ENCODE measurements at places on chromosomes 5 and 9.
A peak's percentile ranks its signal among the peaks of the same experiment; 100 is the strongest.

DNA sequence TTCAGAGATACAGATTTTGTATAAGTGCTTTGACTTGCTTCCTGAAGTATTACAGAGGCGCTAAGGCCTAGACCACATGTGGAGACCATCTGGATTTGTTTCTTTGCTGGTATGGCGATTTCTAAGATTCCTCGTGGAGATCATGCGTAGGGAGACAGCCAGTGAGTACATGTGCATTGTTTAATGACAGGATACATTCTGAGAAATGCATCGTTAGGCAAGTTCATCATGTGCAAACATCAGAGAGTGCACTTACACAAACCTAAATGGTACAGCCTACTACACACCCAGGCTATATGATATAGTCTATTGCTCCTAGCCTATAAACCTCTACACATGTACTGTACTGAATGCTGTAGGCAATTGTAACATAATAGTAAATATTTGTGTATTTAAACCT, 16.5 kb upstream of the CEP120 start:
- no peak for DNase-seq

DNA sequence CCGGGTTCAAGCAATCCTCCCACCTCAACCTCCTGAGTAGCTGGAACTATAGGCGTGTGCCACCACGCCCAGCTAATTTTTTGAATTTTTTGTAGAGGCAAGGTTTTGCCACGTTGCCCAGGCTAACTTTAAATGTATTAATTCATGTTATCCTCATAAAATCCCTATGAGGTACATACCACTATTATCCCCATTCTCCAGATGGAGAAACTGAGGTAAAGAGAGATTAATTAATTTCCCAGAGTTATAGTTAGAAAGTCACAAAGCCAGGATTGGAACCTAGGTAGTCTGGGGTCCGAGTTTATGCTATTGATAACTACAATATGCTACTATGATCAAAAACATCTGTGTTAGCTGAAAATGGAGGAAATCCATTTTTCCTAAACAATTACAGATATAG, 31.9 kb upstream of the GOLPH3 start:
- no peak for DNase-seq

GRCh38 chr5:98111686-98112085, 661.8 kb upstream of the RGMB start:
- DNase-seq: no peak

DNA sequence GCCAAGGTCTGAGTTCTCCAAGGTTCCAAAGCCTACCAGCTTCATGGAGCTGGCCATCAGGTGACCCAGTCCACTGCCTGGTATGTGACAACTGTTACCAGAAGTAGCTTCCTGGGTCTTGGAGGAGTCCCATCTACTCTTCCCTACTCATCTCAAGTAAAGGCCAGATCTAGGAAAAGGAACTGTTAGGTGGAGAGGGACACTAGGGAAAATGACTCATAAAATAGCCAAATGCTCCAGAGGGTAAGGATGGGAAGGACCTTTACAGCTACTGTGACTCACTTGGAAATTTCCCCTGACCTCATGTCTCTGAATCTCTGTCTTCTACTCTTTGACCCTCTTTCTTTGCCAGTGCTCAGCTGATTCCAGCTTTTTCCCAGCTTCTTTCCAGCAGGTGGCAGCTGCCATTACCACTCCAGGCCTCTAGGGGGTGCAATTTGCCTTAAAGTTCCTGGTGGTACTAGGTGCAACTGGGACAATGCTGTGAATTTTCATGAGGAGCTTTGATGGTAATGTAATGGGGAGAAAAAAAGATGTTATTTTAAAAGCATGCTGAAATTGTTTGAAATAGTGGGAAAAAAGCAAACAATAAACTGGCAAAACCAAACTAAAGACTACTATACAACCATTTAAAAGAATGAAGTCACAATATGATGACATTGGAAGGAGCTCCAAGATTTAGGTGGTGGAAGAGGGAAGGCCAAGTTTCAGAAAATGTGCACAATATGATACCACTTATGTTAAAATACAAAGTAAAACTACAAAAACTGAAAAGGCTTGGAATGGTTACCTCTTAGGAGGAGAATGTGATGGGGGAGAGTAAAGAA, 27.1 kb upstream of the MYORG start:
- peak; percentile 18 for DNase-seq

DNA sequence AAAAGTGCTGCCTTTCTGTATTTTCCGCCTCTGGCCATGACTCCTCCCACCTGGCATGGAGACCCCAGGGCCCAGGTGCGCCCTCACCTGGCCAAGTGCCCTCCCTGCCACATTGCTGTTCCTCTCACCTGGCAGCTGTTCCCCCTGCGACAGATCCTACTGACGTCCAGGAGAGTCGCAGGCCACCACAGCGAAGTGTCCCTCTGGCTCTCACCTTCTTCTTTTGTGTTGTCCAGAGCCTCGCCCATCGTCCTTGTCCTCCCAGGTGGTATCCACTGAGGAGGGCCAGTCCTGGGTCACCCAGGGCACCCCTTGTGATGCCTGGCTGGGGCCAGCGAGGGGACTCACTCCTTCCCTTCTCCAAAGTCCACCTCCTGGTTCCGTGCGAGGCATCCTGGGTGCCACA, 2.6 kb downstream of the NKD2 start:
- no peak for DNase-seq

GRCh38 chr5:110386782-110387181, 339.7 kb downstream of the TMEM232 start:
- DNase-seq: no peak

DNA sequence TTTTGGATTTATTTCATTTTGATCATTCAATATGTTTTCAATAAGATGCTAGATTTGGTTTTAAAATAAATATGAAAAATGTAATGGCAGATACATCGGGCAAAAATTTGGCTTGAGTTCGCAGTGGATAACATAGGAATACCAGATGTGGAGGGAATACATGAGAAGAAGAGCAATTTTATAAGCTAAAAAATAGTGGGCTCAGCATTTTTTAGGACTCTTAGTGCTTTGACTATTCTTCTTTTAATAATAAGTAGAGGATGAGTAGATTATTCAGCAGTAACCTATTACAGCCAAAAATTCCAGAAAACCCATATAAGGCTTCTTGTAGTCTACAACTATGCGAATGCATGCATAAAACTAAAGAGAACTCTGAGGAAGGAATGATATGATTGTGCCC, 22.8 kb upstream of the GHR start:
- no peak for DNase-seq

- no peak for DNase-seq
Measured at GRCh38 chr9:129853614-129854013, 18.4 kb downstream of the USP20 start.

GRCh38 chr5:112492291-112492690, 73.2 kb upstream of the EPB41L4A start:
- peak; percentile 2 for DNase-seq

DNA sequence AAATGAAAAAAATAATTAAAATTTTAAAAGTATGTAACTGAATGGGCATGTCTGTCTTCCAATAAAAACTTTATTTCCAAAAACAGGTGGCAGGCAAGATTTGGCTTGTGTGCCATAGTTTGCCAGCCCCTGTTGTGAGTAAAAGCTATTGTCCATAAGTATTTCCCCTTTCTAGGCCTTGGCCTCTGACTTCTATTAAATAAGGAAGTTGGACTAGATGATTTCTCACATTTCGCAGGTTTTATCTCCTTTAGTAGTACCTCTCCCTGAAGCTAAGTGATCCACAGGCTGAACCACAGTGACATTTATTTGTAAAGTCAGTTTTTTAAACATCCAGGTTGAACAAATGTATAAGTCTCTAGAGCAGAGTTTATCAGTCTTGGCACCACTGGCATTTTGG, 41.3 kb downstream of the RECK start:
- peak; percentile 41 for DNase-seq

DNA sequence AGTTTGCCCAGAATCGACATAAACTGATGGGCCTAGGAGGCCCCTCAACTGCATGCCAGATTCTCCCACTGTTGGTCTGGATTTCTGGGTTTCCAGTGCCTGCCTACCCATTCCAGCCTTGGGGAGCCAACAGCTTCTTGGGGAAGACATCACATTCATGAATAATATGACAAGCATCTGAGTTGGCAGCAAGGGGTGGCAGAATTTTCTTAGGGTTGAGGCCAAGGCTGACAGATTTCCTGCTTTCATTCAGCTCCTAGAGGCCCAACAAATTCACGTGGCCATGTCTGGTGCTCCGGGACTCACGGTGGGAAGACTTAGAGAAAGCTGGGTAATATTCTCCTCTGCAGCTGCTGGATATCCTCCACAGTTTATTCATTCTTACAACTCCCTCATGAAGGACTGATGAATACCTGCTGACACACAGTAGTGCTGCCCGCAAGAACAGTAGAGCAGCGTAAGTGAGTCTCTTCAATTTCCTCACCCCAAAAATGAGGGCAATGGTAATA, 305.0 kb upstream of the TNC start:
- DNase-seq: no peak

GRCh38 chr9:107685901-107686300, 196.3 kb upstream of the KLF4 start:
- DNase-seq: no peak

- DNase-seq: no peak
Measured at GRCh38 chr5:11037941-11038340, 276.9 kb upstream of the DAP start.

DNA sequence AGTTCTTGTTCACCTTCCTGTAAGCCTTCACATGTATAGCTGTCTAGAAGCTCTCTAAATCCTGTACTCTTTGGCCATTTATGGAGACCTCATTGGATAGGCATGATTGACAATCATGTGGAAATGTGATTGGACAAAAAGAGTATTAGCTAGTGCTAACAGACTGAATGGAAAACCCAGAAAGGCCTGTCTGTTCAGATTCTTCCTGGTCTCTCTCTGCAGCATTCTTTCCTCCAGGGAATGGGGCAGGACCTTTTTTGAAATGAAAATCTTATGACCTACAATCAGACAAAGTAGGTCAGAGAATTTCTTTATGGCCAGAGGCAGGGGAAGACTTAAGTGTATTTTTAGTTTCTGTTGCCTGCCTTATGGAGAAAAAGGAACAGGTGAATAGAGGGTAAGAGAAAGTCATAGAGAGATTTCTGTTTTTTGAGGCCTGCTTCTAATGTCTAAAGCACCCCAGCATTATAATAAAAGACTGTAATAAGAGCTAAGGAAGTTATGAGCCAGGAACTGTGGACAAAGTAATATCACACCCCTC, 152.4 kb upstream of the CCDC152 start:
- DNase-seq: no peak

GRCh38 chr9:21569721-21570120, 87.6 kb upstream of the IFNE start:
- DNase-seq: no peak
